ENCODE measurements at places on chromosomes 11 and 22. TPM values are rescaled to one million over a fixed set of nuclear protein-coding genes. Genes with fewer than 3 reads are reported as not detected.
A peak's percentile ranks its signal among the peaks of the same experiment; 100 is the strongest.

DNA sequence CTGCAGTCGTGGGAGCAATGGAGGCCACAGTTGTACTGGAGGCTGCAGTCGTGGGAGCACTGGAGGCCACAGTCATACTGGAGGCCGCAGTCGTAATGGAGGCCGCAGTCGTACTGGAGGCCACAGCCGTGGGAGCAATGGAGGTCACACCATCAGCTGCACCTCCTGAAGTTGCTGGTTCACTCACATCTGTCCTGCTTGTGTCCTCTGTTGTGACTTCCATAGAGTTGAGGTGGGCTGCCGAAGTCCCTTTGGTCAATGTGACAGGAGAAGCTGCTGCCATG, 9.3 kb downstream of the C11orf24 start:
- DNase-seq, result no peak

DNA sequence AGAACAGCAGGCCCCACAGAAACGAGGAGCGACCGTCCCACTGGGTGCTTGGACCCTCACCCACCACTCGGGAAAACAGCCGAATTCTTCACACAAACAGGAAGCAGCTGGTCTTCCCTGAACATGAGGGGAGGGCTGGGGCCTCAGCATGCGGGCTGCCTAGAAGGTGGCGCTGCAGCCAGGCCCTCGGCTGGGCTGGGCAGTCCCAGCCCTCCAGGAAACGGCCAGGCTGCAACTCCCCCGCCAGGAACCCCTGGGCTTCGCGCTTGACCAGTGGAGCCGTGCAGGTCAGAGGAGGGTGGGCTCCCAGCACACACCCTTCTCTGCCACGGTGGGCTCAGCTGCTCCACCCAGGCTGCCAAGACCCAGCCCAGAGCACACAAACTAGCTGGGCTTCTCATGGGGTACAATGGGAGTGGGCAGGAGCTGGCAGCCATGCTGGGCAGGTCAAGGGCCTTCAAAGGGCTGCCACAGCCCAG, 29.6 kb downstream of the IGF2 start:
- DNase-seq, result peak; percentile 61

- no peak for DNase-seq
Measured at GRCh38 chr22:10781571-10782403, 4746.2 kb upstream of the OR11H1 start.

DNA sequence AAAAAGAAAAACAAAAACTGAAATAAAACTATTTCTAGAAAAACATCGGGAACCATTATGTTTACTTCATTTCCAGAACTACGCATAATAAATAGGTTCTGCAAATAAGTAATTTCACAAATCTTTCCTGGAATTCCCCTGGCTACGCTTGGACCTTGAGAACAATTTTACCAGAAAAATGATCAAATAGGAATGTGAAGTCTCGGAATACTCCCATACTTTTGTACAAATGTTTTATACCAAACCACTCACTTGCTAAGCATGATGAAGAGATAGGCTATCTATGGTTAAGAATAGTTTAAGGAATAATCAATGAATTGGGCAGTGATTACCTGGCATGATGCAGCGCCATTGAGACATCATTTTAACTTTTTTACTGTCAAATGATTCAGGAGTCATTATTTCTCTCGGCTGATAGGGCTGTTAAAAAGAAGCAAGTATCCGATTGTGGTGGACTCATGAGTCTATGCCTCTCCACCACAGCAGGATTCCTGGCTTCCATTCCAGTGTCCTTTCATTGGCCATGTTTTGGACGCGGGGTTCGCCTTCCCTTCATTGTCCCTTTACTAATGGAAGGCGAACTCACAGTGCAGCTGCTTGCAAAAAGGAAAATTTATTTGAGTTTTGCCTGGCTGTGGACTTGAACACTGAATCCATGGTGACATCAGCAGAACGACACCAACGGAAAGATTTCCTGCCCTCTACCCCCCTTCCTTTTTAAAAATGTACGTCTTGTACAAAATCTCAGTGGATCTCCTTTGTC, 39.9 kb upstream of the BLID start:
- DNase-seq, result no peak

- DNase-seq, result no peak
Measured at GRCh38 chr11:16148301-16148931, 207.9 kb downstream of the SOX6 start.

GRCh38 chr11:4539603-4540219, 5.3 kb upstream of the OR52M1 start:
- no peak for DNase-seq

GRCh38 chr11:76721755-76722677, 51.5 kb upstream of the LRRC32 start:
- DNase-seq, result peak; percentile 79

- no peak for DNase-seq
Measured at GRCh38 chr11:104011044-104011443, 25.4 kb upstream of the DDI1 start.

- DNase-seq, result no peak
Measured at GRCh38 chr11:107252429-107253161, 205.0 kb downstream of the CWF19L2 start.

GRCh38 chr11:35276396-35277145, 137.6 kb downstream of the CD44 start:
- peak; percentile 75 for DNase-seq

GRCh38 chr11:37087650-37088572, 489.9 kb upstream of the RAG2 start:
- no peak for DNase-seq

- no peak for DNase-seq
Measured at GRCh38 chr11:40732132-40732531, 727.3 kb downstream of the LRRC4C start.

- DNase-seq, result no peak
Measured at GRCh38 chr11:60809691-60810090, 24.6 kb downstream of the MS4A10 start.

- DNase-seq, result no peak
Measured at GRCh38 chr11:110373051-110373702, 56.6 kb upstream of the FDX1 start.

DNA sequence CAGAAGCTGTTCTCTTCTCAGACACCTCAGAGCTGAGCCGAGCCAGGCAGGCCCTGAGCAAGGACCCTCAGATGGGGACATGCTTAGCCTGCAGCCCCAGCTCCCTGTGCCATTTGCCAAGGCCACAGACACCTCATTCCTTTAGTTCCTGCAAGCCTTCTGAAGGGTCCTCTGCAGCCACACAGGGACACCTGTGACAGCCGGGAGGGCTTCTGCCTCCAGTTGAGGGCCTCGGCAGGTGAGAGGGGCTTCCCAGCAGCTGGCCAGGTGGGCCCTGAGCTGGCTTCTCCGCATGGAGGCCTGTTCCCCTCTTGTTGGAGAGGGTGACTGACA, 18.2 kb downstream of the INCENP start:
- DNase-seq, result no peak

- no peak for DNase-seq
Measured at GRCh38 chr11:132471466-132471865, 1060.8 kb downstream of the OPCML start.

GRCh38 chr11:74226907-74227306, 55.8 kb downstream of the PPME1 start:
- peak; percentile 22 for DNase-seq

GRCh38 chr11:126480015-126480409, 124.5 kb downstream of the ST3GAL4 start:
- DNase-seq, result no peak

GRCh38 chr22:37345863-37346504, 63.7 kb downstream of the CYTH4 start:
- DNase-seq, result no peak

DNA sequence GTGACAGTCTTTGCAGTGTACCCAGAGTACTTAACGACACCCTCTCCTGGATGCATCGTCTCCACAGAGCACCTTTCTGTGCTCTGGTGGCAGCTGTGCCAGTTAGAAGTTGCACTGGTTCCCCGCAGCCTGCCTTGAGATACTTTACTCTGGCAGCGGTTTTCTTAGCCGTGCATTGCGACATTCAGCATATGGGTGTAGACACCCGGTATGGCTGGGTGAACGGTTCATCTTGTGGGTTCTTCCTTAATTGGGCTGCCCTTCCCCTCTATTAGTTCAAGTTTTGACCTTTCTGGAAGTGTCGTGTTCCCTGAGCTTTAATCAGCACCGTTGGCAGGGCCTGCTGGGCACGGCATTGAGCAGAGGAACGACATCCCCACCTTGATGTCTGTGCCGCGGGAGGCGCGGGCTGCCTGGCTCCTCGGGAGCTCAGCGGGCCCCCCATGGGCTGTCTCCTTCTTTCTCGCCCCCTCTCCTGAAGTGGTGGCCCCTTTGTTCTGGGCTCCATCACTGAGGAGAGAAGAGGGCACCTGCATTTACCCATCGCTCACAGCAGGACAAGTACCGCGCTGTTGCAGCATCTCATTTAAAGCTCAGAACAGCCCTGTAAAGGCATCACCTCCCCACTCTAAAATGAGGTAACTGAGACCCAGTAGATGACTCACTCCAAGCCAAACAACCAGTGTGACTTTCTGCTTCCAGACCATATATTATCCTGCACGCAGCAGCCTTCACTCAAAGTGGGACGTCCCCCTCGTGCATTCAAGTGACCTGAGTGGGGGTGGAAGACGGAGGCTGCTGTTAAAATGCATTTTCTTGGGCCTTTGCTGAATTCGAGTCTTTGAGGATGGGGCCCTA, 13.3 kb downstream of the FAM83F start:
- peak; percentile 61 for DNase-seq

GRCh38 chr22:30307041-30307574, 17.8 kb upstream of the CASTOR1 start:
- DNase-seq, result no peak

- no peak for DNase-seq
Measured at GRCh38 chr11:95647355-95647754, 142.2 kb downstream of the FAM76B start.

GRCh38 chr22:31962387-31963125, 18.2 kb downstream of the YWHAH start:
- no peak for DNase-seq

DNA sequence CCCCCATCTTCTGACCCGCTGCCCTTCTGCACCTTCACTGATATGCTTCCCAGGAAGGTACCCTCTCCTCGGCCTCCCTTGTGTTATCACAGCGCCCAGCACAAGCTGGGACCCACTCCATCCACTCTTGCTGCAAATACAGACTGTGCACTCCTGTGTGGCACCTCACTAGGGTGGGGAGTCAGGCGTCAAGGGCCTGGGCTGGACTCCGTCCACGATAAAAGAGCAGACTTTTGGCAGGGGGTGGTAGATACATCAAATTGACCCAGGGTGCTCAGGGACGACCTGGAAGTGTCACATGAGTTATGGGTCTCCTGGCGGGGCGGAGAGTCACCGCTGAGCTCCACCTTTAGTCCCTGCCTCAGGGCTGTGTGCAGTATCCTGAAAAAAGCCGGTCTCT, 908 bp downstream of the TRPM5 start:
- DNase-seq, result no peak

DNA sequence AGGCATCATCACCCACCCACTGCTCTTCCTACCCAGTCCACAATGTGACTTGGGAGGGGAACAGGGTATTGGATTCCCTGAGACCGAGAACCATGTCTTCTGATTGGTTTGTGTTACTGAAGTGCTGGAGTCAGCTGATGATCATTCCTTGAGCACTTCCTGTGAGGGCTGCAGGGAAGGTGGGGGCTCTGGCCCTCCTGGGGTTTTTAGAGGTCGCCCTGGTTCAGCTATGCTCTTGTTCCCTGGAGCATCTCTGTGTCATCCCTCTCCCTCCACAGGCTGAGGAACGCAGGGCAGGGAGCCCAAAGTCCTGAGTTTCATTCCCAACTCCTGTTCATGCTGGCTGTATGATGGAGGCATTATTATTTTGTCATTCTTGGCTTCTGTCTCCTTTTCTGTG, 6.7 kb downstream of the ZC3H7B start:
- no peak for DNase-seq

- peak; percentile 52 for DNase-seq
Measured at GRCh38 chr11:2134022-2135010, 4.9 kb downstream of the IGF2 start.

- DNase-seq, result peak; percentile 93
Measured at GRCh38 chr11:121426476-121427399, 25.4 kb upstream of the SORL1 start.

GRCh38 chr11:74037309-74037708, 28.4 kb upstream of the UCP3 start:
- DNase-seq, result no peak

GRCh38 chr22:37497062-37497599, 10.9 kb upstream of the MFNG start:
- peak; percentile 57 for DNase-seq

- DNase-seq, result peak; percentile 55
Measured at GRCh38 chr22:36819112-36819511, 2.3 kb upstream of the PVALB start.

DNA sequence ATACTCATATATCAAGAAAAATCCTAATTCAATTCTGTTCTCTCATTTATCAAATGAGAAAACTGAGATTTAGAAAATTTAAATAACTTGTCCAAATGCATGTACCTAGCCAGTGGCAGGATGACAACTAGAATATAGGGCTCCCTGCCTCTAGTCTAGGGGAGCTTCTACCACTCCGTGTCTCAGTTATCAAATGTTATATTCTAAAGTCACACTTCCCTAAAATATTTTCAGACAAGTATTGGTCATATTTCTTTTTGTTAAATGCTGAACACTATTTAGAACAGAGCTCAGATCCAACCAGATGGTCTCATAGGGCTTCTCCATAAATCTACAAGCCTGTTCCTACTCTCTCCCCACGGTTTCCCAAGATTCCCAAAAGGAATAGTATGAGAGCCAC, 26.3 kb downstream of the KCNJ1 start:
- DNase-seq, result no peak

DNA sequence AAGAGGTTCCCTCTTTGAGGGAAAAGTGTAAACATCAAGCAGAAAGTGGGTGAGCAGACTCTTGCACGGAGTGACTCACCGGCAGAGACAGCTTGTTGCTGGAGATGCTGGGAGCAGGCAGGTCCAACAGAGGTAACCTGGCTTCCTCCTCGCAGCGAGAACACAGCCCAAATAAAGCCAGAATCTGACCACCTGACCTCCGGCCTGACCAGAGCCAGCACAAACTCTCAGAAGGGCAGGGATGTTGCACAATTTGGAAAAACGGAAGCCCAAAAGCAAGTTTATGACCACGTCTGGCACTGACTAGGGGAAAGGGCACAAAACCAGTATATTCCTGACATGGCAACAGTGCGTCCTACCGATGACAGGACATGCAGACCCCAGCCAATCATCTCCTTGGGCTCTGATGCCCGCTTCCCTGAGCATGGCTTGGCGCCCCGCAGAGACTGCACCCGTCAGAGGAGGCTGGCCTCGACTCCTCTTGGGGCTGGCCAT, 5.4 kb downstream of the SMCO4 start:
- DNase-seq, result peak; percentile 92

The SEPTIN5 gene
- total RNA-seq, result 30.0 TPM

The UPK3A gene
- total RNA-seq, result not detected

The B3GAT3 gene
- total RNA-seq, result 30.1 TPM

The SSTR3 gene
- total RNA-seq, result not detected

The ANO5 gene
- total RNA-seq, result 2.8 TPM

The IRAG1 gene
- total RNA-seq, result 5.8 TPM

The KRTAP5-1 gene
- not detected for total RNA-seq

The KAT5 gene
- total RNA-seq, result 90.4 TPM

The KRTAP5-2 gene
- total RNA-seq, result not detected

The CASP4 gene
- total RNA-seq, result 99.3 TPM

The ANO3 gene
- 0.52 TPM for total RNA-seq
